ENCODE measurements at places on chromosomes 12 and 14.

DNA sequence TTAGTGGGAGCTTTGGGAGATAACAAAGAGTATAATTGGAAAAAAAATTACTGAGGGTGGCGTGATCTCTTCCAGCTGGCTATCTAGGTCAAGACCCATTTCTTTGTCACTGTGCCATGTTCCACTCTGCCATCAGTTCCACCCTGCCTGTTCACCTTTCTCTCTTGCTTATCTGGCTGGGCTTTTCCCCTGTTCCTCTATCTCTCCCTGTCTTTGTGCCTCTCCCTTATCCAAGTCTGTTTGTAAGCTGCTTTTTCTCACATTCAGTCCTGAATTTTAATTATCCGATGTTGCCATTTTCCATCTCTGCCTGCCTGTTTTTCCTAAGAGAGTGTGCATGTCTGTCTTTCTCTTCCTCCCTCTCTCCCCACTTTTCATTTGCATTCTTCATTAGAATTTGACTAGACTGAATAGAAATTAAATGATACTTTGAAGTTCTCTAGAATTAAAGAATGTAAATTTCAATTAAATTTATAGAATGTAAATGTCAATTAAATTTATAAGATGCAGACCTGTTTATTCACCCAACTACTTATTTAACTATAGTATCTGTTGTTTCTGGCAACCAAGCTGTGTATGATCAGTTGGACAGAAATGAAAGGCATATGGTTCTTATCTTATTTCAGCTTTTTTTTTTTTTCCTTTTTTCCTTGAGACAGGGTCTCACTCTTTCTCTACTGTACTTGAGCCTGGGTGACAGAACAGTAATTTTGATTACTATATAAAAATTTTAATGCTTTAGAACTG, 40.9 kb upstream of the A2ML1 start:
- no peak for DNase-seq

GRCh38 chr12:121514184-121514742, 66.6 kb downstream of the KDM2B start:
- DNase-seq, result no peak

- DNase-seq, result no peak
Observed at GRCh38 chr12:93827669-93828068, 150.5 kb downstream of the CRADD start.

DNA sequence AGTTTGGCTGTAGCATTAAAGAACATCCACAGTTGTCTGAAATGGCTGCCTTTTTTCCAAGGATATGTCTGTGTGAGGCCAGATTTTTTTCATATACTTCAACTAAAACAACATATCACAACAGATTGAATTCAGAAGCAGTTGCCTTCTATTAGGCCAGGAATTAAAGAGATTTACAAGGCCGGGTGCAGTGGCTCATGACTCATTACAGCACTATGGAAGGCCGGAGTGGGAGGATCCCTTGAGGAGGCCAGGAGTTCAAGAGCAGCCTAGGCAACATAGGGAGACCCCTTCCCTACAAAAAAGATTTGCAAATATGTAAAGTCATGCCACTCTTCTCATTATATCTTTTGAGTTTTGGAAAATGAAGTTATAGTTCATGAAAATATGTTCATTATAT, 108.6 kb downstream of the KTN1 start:
- no peak for DNase-seq

DNA sequence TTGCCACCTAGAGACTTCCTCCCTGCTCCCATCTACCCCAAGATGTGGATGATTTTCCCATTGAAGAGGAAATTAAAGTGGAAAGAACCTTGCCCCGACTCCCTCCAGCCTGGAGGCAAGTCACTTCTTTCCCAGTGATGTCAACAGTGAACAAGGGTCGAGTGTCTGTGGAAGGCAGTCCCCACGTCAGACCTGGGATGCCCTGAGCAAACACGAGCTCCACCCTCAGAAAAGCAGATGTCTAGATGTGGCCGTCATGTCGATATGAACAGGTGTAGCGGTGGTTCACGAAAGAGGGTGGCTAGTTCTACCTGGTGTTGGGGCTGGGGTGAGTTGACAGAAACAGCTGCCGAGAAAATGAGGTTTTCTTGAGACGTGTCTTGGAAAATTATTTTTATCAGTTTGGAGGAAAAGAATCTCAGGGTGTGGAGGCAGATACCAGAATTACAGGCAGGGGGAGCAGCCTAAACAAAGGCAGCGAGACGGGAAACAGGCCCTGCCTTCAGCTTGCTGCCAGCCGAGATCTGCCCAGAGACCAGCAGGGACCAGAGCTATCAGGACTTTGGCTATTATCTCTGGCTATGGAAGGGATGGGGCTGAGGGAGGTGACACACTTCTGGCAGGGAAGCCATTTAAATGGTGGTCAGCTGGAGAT, 25.9 kb downstream of the SYNDIG1L start:
- DNase-seq, result no peak

- DNase-seq, result no peak
Observed at GRCh38 chr12:121165316-121165715, 32.6 kb downstream of the P2RX7 start.

DNA sequence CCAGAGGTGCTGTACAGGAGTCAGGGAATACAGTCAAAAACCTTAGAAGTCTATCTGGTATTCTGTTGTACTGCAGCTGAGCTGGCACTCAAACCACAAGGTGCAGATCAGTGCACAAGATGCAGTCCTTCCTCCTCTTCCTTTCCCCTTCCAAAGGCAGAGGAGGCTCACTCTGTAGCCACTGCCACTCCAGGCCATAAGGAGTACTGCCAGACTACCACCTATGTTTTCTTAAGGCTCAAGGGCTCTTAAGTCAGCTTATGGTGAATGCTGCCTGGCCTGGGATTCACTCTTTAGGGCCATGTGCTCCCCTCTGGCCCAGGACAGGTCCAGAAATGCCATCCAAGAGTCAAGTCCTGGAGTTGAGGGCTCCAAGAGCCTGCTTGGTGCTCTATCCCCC, 200.3 kb downstream of the CRADD start:
- no peak for DNase-seq

- DNase-seq, result no peak
Observed at GRCh38 chr14:22481546-22481945, 107.5 kb downstream of the DAD1 start.

- DNase-seq, result no peak
Observed at GRCh38 chr12:120835657-120836056, 68.5 kb downstream of the SPPL3 start.

GRCh38 chr12:8037947-8038346, 5.4 kb downstream of the FOXJ2 start:
- DNase-seq, result no peak

DNA sequence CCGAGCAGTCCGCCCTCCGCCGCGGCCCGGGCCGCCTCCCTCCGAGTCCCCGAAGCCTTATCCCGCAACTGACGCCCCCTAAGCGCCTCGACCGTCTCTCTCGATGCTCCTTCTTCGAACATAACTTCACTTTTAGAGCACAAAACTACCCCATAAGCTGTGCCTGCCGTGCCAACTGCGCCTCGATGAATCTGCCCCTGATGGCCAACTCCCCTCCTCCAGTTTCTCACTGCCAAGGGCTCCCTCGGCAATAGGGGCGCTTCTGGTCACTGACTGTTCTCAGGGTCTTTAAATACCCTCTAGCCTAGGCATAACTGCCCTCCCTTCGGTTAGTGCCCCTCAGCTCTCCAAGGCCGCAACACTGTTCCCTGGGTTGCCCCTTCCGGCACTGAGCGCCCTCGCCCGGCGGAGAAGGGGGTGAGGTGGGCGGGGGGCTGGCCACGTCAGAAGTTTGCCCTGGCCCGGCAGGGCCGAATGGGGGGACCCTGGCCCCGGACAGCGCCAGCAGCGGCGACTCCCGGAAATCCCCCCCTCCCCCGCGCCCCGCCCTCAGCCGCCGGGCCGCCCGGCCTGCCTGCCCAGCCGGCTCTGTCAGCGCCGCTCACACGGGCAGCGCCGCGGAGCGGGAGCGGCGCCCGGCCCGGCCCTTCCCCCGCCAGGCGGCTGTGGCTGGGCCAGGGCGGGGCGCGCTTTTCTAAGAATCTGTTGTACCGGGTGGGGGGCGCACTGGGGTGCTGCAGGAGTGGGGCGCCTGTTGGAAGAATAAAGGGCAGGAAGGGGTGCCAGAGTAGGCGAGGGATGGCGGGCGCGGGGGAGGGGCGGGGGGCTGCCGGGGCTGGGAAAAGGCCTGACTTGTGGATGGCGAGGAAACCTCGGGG, 10.6 kb downstream of the RARG start:
- peak; percentile 53 for DNase-seq

- no peak for DNase-seq
Observed at GRCh38 chr12:95179011-95179410, 38.3 kb downstream of the FGD6 start.

DNA sequence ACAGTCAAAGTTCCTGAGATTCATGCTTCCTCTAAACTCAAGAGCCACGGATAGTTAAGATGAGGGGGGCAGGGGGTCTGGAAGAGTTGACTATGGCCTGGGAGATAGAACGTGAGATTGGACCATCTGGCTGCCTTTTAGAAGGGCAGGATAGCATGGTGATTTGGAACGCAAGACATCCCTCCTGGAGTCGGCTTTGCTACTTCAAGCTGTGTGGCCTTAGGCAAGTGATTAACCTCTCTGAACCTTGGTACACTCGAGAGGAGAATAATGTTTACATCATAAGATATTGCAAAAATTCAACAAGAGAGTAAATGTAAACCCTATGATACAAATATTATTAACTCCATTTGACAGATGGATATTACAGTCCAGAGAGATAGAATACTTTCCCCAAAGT, 49.7 kb downstream of the RPH3A start:
- DNase-seq, result no peak

- DNase-seq, result no peak
Observed at GRCh38 chr14:29321646-29322045, 555.1 kb downstream of the FOXG1 start.

DNA sequence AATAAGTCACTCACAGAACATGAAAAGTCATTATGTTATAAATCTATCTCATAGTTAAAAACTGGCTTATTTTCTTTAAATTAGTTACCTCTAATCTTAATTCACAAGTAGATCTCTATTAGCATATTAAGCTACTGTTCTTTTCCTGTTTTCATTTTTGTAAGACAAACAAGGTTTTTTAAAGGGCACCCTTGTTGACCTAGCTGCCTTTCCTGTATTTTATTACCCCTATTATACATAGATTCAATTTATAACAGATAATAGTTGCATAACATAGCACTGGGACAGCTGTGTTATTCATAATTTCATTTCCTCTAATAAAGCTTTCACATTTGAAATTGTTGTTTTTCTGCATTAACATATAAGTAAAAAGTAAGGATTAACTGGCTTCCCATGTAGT, 1500.7 kb upstream of the FLRT2 start:
- DNase-seq, result no peak

DNA sequence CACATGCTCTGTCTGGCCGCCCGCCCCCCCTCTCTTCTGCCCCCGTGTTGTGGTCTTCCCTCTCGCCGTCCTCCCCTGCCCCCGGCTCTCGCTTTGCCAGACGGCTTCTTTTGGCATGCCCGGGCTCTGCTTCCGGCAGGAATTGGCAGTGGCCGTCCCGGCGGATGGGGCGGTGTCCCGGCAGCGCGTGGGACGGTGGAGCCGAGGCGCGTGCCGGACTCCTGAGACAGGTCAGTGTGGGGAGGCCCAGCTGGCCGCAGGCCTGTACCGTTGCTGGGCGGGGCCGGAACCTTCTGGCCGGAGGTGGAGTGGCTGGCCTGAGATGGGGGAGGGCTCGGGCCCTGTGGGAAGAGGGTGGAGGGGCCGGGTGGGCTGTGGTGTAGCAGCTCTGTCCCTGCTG, 17.1 kb downstream of the KIF26A start:
- DNase-seq, result no peak

DNA sequence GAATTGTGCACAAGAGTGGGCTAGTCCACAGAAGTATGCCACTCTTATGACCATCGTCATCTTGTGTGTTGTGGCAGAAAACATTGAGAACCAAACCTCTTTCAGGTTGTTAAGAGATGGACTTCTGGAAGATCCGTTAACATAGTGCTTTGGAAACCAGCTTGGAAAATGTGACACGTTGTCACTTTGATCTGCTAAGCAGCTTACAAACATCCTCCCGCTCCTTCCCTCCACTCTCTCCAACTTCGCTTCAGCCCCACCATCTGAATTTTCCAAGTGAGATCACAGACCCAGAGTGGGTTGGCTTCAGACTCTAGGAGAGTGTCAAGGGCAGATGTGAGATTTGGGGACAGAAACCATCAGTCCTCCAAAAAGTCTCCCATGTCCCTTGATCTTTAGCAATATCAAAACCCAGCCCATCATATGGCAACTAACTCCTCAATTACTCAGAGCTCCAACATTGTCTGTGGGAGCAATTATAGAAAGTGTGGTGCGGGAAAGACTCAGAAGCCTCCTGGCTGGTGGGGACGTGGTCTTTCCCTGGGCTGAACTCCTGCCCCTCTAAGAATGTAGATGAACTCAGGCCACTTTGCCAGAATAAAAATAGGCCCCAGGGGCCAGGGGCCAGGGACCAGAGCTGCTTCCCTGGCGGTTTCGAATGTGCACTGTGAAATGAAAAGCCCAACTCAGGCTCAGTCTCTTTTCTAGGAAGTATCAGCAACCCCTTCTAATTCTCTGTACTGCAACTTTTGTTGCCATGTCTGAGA, 129.5 kb downstream of the SLC38A6 start:
- no peak for DNase-seq

GRCh38 chr14:104078031-104078455, 7.5 kb upstream of the ASPG start:
- DNase-seq, result peak; percentile 73

DNA sequence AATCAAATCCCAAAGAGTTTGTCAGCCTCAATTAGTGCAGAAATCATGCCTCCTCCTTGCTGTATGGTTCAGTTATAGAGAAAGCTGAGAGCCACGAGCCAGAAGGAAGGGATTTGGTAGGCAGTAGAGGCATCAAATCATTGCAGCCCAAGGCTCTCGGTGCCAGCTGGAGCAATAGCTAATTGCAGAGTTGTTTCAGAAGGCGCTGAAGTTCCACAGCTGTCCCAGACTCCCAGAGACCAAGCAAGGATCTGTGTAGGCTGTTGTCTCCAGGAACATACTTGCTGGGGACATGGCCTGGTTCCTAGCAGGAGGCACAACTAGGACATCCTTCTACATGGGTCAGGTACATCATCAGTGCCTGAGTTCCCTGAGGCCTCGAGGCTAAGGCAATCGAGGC, 80.4 kb upstream of the WSCD2 start:
- no peak for DNase-seq

- no peak for DNase-seq
Observed at GRCh38 chr12:108133482-108133881, 4.4 kb downstream of the WSCD2 start.

- DNase-seq, result no peak
Observed at GRCh38 chr14:48943913-48944312, 642.3 kb downstream of the RPS29 start.

GRCh38 chr14:77145975-77146740, 4.6 kb upstream of the ZDHHC22 start:
- DNase-seq, result no peak

DNA sequence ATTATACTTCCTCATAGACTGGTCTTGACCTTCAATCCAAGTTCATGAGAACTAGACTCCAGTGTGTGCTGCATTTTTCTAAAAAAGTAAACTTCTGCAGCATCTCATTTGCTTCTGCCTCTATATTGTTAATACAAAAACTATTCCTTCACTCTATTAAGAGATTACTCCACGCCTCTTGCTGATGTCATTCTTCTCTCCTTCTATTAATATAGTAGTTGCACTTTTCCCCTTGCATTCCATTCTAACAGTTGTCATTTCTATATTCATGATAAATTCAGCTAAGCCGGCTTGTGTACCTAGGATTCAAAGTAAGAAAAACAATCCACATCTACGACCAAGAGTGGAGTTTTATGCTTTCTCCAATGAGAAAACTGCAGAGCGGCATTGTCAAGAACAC, 480.4 kb upstream of the NOVA1 start:
- DNase-seq, result no peak

All from dorsolateral prefrontal cortex (tissue), 122 donors.